ENCODE measurements at places on chromosomes 2 and 18. TPM values are rescaled to one million over a fixed set of nuclear protein-coding genes. Genes with fewer than 3 reads are reported as not detected.

Gene TMEM169
- 0.35 TPM for polyA plus RNA-seq

Gene DCC
- polyA plus RNA-seq = 0.67 TPM

Gene SPR
- 17.5 TPM for polyA plus RNA-seq

Gene GALNT5
- 55.0 TPM for polyA plus RNA-seq

Gene ACKR3
- 0.07 TPM for polyA plus RNA-seq

Gene PLCD4
- polyA plus RNA-seq = 4.7 TPM

Gene RNU2-63P
- not detected for polyA plus RNA-seq

Gene ARHGAP15
- not detected for polyA plus RNA-seq

Gene ELP2
- polyA plus RNA-seq = 116 TPM

Gene GAREM2
- 2.8 TPM for polyA plus RNA-seq

Gene HOXD12
- polyA plus RNA-seq = not detected

Gene KIF1A
- not detected for polyA plus RNA-seq

Gene MOGAT1
- not detected for polyA plus RNA-seq

Gene RAB12
- polyA plus RNA-seq = 29.9 TPM

Gene PDE11A
- 0.24 TPM for polyA plus RNA-seq

Gene LRP1B
- 0.15 TPM for polyA plus RNA-seq

Gene SERPINB10
- not detected for polyA plus RNA-seq

All from AG04450 (cell line).